T-helper 1 cell (primary cell): ENCODE measurements at places on chromosomes 6 and 20.

DNA sequence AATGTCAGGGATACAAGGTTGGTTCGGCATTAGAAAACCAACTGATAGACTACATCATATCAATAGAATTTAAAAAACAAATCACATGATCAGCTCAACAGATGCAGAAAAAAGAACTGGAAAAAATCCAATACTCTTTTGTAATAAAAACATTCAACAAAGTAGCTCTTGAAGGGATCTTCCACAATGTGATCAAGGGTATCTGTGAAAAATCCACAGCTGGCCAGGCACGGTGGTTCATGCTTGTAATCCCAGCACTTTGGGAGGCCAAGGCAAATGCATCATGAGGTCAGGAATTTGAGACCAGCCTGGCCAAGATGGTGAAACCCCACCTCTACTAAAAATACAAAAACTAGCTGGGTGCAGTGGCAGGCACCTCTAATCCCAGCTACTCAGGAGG is 63.1 kb downstream of the ASCC3 start:
- DNase-seq, result no peak

DNA sequence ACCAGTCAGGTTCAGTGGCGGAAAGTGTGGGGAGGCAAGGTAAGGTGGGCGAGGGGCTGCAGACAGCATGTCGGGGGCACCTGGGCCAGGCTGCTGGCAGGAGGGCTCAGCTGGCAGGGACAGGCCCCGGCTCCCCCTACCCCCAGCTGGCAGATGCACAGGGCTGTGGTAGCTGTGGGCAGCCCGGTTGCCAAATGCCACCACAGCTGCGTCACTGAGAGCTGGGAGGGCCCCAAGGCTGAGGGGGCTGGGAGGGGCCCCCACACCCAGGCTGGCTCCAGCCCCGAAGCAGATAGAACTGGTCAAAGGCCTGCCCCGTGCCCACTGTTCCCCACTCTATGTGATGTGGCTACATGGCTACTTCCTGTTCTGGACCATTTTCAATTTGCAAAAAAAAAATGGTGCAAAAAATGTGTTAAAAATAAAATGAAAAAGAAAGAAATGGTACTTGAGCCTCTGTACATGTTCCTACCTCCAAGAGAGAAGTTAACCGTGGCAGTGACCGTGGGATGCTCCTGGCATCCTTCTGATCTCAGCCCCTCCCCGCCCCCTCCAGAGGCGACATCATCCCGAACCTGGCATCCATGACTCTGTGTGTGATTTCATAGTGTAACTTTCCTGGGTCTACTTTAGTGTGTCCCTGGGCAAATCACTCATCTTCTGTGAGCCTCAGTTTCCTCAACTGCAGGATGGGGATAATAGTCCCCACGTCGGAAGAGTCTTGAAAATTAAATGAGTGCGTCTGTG is 64.4 kb downstream of the UBE2V1 start:
- DNase-seq, result no peak

GRCh38 chr6:167219967-167220512 is 62.3 kb upstream of the GPR31 start:
- DNase-seq, result no peak

GRCh38 chr6:73514746-73515110 is 6.1 kb downstream of the EEF1A1 start:
- no peak for DNase-seq

DNA sequence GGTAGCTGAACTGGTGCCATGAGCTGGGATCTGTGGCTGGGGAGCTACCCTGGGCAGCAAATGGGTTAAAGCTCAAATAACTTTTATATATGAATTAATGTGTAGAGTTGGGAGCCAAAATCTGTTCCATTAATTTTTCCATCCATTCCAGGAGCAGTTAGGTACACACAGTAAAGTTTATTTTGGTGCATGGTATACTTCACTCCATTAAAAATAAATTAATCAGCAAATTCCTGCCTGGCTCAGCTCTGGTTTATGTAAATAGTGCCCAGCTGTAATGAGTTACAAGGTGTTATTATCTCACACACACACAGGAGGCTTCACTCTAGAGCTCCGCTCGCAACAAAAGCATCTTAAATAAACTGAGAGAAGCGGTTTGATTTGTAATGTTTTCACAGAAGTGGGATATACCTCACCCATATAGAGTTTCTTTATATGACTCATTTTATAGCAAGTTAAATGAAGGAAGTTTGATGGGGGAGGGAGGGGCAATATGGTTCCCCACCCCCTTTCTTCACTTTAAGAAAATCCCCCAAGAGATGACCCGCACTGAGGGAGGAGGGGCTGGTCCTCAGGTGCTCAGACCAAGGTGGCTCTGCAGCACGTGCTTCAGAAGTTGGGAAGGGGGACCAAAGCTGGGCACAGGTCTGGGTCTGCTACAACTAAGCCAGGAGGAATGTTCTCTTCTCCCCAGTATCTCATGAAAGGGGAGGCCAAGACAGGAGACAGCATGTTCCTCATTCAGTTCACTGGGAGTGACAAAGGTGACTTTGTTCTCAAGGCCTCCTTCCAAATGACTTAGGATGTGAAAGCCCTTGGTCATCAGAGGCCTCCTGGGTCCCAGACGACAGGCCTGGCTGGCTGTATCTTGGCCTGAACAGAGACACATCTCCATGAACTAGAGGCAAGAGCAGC is 10.5 kb upstream of the FAM83C start:
- DNase-seq, result no peak

GRCh38 chr6:26349964-26350857 is 14.8 kb upstream of the BTN3A2 start:
- DNase-seq, result no peak

- DNase-seq, result no peak
Measured at GRCh38 chr6:7493866-7494265, 47.6 kb upstream of the DSP start.
